Caudate nucleus (tissue), 63 donors: ENCODE measurements at places on chromosomes 1 and 21.

GRCh38 chr1:90964444-90965035 lies 57.3 kb downstream of the ZNF644 start:
- no peak for DNase-seq

- no peak for DNase-seq
Observed at GRCh38 chr1:115877511-115877910, 36.6 kb upstream of the NHLH2 start.

DNA sequence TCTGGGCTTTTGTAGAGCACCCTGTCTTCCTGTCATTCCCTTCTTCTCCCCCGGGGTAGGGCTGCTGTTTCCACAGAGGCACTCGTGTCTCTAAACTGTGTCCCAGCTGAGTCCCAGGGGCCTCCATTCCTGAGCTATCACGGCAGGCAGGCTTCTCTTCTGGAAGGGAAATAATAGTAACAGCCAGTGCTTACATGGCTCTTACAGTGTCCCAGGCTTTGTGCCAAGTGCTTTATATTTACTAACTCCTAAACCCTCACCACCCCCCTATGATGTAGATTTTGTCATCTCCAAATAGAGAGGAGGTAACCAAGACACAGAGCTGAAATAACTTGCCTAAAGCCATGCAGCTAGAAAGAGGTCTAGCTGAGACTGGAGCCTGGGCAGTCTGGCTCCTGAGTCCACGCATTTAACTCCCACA lies 1.4 kb upstream of the CELF3 start:
- DNase-seq, result no peak

DNA sequence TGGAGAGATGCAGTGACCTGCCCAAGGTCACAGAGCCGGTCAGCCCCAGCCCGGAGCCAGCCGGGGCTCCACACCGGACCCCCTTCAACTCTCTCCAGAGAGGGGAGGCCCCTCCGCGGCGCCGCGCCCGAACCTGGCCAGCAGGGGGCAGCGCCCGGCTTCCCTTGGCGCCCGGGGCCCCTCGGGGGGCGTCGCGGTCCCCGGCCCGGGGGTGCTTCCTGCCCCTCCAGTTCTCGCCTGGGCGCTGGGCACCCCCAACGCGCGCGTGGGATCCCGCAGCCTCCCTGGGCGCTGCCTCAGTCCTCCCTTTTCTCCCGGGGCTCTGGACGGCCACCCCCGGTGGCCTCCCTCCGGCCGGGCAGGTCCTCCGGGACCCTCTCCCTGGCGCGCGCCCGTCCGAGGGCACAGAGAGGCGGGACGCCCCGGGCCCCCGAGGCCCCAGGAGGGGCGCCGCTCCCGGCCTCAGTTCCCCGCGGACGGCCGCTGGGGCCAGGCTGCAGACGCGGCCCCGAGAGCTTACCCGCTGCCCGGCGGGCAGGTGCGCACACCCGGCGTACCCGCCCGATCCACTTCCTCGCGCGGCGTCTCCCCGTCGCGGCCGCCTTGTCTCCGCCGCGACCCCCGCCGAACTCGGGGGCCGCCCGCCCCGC lies 406 bp downstream of the HTR1D start:
- DNase-seq, result no peak

GRCh38 chr1:102691592-102692090 lies 416.7 kb downstream of the COL11A1 start:
- DNase-seq, result no peak
